ENCODE measurements at places on chromosomes 3 and 15. TPM values are rescaled to one million over a fixed set of nuclear protein-coding genes. Genes with fewer than 3 reads are reported as not detected.

- DNase-seq: no peak
Measured at GRCh38 chr15:26866298-26867199, at the start of gene GABRA5. GABRA5 (plus strand) TSS chr15:26867062; CDS start chr15:26869249, 2,187 bp downstream.

DNA sequence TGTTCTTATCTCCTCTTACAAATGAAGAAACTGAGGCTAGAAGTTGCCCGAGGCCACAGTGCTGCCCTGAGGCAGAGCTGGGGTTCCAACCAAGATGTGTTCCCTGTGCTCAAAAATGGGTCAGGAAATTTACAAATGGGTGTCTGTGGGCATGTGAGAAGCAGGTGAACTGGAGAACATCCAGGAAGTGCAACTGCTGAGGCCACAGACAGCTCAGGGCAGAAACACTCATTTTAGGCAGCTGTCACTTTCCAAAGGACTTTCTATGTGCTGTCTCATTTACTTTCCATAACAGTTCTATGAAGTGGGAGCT is 47.2 kb upstream of the ATP2B2 start:
- DNase-seq: peak; percentile 92

GRCh38 chr15:62549345-62549970 is 384.4 kb upstream of the C2CD4B start:
- peak; percentile 36 for DNase-seq

GRCh38 chr15:70348226-70348543 is 250.5 kb upstream of the TLE3 start:
- peak; percentile 18 for DNase-seq

GRCh38 chr15:29652595-29652994 is 169.7 kb downstream of the TJP1 start:
- no peak for DNase-seq

DNA sequence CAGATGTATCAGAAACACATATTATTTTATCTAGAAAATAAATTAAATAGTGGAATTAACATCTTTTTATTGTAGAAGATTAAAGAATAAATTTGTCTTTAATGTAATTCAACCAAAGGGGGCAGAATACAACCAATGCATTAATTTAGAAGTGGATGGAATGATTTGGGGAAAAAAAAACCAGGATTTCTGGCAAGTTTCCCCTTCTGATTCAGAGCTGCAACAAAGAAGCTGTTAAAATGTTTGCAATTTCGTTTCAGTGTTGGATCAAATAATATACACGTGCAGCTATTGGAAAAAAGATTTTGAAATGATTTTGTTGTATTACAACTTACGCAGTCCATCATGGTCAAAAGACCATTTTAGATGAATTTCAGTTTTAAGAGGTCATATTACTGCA is 71.6 kb upstream of the ZNF280D start:
- DNase-seq: peak; percentile 56

- no peak for DNase-seq
Measured at GRCh38 chr3:31456373-31456772, 76.4 kb upstream of the STT3B start.

DNA sequence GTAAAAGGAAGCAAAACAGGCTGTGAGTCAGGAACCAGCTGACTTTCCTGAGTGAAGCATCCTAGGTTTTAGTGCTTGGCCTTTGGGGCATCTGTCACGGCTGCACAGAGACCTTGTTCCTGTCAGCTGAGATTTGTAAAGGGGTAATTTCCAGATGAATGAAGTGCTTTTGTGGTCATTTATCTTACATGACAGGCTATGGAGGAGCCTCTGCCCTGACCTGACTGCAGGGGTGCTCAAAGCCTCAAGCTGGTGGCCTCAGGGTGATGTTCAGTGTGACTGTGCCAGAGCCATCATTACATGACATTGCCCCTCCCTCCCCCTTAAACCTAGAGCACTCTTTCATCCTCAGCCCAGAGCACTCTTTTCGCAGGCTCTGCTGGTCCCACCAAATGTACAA is 132.5 kb downstream of the ARNT2 start:
- no peak for DNase-seq

DNA sequence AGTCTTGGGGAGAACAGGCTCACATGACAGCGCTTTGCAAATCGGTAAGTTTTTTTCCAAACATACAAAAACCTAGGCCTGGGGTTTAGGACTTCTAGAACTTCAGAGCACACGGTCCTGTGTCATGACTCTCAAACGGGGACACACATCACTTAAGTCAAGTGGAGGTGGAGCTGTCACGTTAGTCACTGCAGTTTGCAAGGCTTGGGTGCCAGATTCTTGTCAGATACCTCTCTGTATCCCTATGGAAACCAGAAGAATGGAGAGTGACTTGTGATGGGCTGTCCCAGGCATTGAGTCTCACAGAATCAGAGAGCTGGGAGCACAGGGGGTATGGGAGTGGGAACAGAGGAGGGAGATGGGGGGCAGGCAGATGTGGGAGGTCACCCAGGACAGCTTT is 64.8 kb downstream of the DUT start:
- no peak for DNase-seq

The MAGI1 gene
- 14.5 TPM for total RNA-seq

DNA sequence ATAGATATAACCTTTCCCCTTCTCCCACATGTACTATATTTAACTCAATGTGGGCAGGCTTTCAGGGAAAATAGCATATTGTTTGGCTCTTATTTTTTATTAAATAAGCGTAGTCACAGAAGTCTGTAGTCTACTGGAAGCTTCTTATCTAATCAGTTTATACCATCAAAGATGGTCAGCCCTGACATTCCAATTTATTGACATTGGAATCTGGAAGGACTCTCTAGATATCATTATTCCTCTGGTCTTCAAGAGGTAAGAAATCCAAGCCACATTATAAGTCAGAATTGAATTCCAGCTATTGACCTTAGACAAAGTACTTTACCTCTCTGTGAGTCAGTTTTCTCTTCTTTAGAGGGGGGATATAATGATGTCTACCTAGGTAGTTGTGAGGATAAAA is 38.5 kb upstream of the SCAANT1 start:
- DNase-seq: no peak

DNA sequence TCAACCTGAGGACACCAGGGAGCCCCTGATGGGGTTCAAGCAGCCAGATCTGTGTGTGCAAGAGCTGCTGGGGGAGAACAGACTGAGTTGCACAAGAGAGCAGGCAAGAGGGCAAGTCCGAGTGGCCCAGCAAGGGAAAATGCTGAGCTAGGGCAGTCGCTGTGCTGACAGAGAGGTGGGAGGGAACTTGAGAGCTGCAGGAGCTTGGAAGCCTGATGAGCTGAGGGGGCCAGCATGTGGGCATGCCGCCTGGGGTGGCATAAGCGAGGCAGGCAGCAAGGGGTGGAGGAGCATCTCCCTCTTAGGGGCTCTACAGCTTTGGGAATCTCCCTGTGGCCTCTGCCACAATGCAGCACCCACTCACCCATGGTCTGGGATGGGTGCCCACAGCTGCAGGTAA is 4.7 kb upstream of the CORO2B start:
- no peak for DNase-seq

- DNase-seq: no peak
Measured at GRCh38 chr15:39247574-39247973, 333.3 kb upstream of the THBS1 start.

DNA sequence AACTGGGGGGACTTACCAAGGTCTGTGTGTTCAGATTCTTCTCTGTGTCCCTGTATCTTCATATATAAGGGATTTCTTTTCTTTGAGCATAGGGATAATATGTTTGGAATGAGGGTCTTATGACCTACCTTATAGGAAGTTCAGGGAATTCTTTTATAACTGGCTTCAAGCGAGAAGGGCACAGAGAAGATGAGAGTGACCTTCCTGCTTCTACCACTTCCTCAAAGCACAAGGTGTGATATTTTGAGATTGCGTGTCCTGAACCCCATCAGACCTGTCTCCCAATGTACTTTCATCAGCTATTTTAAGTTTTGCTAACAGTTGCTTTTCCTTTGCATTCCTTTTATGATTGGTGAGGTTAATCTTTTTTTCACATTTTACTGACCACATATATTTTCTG is 3.1 kb upstream of the PSMD6 start:
- no peak for DNase-seq

The MYNN gene
- total RNA-seq: 18.4 TPM

DNA sequence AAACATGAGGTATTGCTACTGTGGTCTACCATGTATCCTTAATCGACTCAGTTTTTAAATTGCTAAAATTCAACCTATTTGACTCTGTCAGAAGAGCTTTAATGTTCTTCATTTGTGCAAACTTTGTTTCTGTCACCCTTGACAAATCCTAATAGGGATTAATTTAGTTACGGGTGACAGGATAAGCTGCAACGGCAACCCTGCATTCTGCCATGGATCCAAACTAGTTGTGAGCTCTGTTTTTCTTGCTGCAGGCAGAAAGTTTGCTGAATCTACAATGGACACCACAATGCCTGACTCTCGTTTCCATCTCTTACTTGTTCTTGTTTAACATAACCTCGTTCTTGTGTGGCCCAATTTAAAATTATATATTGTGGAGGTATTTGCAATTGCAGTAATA is 352.3 kb downstream of the ROBO2 start:
- DNase-seq: no peak

The PLA1A gene
- 2.8 TPM for total RNA-seq

The PLA2G4B gene
- 2.0 TPM for total RNA-seq

All from myocyte (in vitro differentiated cells).